ENCODE measurements at places on chromosomes 16 and 17.

DNA sequence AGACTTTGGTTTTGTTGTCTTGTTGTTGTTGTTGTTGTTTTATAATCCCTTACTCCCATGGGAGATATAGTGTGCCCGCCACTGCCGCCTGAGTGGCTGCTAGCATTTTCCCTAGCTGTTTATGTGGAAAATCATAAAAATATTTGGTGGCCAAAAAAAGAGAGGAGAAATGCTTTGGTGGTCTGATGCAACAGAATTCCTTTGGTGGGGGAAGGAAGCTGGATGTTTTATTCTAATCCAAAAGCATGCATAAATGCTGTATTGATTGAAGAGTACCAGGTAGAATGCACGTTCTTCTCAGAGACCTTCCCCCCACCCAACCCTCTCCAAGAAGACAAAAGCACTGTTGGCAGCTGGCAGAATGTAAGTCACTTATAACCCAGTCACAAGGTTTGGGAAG is 93.2 kb downstream of the C17orf67 start:
- no peak for DNase-seq

DNA sequence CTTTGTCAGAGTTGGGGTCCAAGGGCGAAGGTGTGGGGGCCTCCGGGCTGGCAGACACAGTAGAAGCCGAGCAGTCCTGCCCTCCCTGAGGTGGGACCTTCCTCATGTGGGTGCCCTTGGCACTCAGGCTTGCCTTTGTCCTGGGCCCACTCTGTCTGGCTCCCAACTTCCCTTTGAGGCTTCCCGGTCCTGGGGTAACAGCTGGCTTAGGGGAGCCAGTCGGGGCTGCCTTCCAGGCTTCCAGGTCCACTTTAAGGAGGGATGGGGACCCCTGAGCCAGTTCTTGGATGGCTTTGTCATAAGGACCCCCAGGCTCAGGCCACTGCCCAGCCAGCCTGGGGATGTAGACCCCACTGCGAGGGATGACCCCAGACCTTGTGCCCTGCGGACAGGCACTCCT is 7.8 kb downstream of the GAS2L2 start:
- no peak for DNase-seq

DNA sequence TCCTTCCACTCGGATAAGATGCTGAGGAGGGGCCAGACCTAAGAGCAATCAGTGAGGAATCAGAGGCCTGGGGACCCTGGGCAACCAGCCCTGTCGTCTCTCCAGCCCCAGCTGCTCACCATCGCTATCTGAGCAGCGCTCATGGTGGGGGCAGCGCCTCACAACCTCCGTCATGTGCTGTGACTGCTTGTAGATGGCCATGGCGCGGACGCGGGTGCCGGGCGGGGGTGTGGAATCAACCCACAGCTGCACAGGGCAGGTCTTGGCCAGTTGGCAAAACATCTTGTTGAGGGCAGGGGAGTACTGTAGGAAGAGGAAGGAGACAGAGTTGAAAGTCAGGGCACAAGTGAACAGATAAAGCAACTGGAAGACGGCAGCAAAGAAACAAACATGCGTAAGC is 12.4 kb downstream of the TP53 start:
- DNase-seq = no peak

DNA sequence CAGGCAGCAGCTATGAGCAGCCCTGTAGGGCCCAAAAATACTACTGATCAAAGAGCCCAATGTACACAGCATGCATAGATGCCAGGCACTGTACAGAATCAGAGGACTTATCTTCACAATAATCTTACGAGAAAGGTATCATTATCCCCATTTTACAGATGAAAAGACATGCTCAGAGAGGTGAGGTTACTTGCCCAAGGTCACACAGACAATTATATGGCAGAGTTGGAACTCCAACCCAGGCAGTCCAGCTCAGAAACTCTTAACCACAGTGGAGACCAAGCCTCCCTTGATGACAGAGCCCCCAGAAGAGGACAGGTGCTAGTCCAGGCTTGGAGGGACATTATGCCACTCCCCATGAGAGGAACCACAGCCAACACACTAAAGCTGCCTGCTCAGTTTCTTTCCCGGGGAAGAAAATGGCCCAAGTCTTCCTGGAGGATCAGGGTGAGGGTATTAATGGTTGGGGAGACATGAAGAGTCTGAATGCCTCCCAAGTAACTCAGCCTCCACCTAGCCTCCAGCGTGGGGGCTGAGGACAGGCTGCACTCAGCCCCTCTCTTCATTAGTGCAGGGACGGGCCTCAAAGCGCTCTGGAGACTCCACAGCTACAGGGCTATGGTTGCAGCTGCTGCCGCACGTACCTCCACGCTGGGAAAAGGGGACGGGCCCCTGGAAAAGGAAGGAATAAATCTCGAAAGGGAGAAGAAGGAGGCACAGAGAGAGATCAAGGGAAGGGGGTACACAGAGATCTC is 826 bp downstream of the UNC119 start:
- DNase-seq = no peak

GRCh38 chr16:12664164-12664733 is 139.4 kb downstream of the CPPED1 start:
- DNase-seq = no peak

DNA sequence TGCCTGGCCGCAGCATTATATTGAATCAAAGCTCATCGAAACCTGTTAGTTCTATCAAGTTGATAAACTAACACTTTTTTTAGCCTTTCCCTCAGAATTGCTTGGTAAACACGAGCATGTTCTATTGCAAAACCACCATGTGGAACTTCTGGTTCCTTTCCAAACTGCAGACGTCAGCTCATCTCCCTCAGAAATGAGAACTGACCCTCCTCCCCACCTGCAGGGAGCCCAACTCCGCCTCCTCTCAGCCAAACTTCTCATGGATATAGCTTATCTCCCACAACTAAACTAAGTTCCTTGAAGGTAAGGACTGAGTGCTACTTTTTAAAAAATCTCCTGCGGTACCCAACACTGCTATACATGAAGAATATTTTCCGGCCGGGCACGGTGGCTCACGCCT is 6.7 kb downstream of the SHMT1 start:
- DNase-seq = no peak

- no peak for DNase-seq
Observed at GRCh38 chr17:7215136-7215638, 4.4 kb downstream of the DLG4 start.

DNA sequence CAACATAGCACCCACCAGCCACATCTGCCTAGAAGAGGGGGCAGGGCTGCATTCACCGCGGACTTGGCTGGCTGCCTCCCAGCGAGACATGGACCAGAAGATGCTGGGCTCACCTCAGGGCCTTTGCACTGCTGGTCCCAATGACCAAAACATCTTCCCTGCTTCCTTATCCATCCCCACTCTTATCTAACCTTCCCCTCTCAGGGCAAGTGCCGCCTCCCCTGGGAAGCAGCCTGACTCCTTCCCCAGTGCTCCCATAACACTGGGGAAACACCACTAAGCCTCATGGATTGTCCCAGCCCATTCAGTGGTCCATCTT is 5.7 kb downstream of the TMC6 start:
- no peak for DNase-seq

DNA sequence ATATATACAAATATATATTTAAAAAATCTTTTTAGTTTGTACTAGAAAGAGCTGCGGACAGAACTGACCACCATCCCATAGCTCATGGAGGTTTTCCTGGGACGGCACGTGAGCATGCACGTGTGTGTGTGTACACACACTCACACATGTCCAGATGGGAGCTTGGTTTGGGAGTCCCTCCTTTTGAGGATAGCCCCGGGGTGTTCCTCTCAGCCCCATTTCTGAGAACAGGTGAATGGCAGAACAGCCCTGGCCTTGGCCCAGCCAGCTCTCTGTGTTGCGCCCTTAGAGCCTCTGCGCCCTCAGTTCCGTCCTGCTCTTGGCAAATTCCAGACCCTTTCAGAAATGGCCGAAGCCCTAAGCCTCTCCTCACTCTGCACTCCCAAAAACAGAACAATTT is 70.1 kb downstream of the AMFR start:
- DNase-seq = no peak

DNA sequence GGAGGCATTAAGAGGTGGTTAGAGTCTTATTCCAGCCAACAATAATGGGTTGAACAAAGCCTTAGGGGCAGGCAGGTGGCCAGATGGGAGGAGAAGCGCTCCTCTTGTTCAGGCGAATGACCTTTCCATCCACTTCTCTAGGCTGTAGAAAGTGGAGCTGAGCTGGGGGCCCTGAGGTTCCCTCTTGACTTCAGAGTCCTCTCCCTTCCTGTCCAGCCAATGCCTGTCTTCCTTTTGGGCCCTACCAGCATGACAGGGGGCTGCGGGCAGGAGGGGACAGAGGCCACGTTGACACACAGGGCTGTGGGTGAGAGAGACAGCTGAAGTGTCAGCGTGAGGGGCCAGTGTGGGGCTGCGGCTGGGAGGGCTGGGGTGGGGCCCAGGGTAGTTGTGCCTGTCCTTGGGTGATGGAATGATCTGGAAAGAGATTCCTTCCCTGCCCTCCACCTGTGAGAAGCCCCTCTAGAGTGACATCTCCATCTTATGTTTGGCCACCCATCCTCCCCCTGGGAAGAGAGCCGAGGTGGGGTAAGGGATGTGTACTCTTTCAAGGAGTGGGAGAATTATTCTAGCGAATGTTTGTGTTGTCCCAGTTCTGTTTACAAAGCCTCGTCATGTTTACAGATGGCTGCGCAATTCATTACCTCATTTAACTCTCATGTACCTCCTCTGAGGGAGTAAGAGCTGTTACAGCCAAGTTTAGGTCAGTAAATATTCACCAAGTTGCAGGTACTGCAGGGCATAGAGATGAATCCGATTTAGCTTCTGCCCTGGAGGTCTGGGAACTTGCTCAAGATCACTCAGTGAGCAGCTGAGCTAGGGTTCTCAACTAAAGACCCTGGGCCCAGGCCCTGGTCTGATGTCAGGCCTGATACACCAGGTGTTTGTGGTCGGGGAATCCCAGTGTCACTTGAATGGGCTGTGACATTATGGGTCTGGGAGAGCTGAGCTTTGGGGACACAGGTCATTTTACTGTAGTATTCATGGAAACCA is 3.3 kb downstream of the ERBB2 start:
- DNase-seq = no peak

GRCh38 chr17:81422776-81423697 is 27.8 kb downstream of the BAHCC1 start:
- DNase-seq = no peak

- DNase-seq = no peak
Observed at GRCh38 chr16:19094542-19095365, 19.0 kb upstream of the ITPRIPL2 start.

DNA sequence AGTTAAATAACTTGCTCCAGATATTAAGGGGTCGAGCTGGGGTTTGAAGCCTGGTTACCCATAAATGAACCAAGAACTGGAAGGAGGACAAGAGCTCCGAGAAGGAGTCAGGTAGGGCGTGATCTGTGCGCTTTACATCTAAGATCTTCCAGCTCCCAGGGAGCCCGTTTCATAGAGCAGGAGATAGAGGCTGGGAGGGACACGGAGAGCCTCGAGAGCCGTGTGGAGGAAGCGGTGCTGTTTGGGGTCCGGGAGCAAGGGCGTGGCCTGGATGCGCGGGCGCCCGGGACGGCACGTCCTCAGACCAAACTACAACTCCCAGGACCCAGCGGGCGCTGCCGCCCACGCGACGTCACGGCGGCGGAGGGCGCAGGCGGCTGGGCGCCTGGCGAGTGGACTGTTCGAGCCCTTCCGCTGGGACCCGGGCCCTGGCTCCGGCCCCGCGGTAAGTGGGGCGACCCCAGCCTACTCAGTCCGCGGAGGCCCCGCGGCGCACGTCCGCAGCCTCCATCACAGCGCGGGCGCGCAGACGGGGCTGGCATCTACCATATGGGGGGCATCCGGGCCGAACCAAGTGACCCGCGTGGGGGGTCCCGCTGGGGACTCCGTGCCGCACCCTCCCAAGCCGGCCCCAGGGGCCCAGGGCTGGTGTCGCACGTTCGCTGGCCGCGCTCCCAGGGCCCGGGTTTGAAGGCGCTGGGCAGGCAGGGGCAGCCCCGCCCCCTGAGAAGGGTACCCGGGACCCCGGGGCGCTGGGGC is at the start of gene BCKDK:
TSS of gene BCKDK (plus strand) at position 352 of the 759 bp plus-strand sequence. CDS start 838 bp downstream, outside the sequence.
- no peak for DNase-seq

DNA sequence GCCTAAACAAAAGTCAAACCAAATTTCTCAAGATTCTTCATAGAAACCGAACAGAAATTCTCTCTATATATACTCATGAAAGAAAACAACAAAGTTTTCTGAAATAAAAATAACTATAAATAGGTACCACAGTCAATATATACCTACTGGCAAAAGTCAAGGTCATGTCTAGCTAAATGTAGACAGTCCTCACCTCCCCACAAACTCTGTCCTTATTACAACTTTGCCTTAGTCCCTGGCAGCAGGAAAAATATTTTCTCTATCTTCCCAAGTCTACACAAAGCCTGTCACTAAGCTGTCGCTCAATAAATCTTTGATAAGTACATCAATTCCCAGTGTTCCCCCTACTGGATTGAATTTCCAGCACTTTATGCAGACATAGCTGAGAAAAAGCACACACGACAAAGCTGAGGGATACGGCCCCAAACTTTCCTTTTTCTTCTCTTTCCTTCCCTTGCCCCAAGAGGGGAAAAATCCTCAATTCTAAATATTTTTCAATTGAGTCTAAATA is 2.7 kb downstream of the CFAP20 start:
- no peak for DNase-seq

GRCh38 chr16:11474617-11475291 is 112.0 kb downstream of the LITAF start:
- no peak for DNase-seq

DNA sequence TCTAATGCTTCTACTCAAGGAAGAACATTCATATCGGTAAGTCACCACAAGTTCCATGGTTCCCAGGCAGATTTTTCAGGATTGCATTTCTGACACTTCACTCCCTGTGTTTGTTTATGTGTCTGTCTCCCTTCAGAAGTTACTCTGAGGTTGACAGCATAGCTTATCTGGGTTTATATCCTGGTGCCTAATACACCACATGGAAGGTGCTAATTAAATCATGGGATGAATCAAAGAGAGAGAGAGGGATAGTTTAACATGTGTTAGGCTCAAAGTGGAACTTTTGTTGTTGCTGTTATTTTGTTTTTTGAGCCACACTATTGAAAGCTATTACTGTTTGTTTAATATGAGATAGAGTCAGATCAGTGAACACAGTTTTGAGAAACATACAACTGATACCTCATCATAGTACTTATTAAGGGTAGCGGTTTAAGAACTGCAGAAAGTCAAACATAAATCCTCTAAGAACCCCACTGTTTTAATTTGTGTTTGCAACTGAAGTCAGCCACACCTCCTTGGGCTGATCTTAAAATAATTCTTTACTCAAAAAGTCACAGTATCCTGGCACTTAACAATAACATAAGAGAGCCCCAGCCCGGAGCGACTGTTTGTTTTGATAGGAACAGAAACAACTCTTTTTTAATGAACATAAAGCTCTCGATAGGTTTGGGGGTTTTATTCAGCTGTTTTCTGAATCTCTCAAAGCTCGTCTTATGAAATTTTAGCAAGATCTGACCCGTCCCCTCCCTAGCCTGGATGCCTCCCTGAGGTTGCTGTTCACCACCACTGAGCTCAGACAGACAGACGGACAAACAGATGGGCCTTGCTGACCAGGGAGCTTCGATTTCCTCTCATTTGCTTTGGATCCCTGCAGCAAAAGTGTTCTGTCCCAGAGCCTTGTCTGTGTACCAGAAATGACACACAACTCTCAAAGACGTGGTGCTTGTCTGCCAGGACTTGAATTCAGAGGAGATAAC is 98.3 kb upstream of the MYOCD start:
- no peak for DNase-seq

All from left renal pelvis (tissue), 4 donors.